ENCODE measurements at places on chromosomes 7 and 10. TPM values are rescaled to one million over a fixed set of nuclear protein-coding genes. Genes with fewer than 3 reads are reported as not detected.

DNA sequence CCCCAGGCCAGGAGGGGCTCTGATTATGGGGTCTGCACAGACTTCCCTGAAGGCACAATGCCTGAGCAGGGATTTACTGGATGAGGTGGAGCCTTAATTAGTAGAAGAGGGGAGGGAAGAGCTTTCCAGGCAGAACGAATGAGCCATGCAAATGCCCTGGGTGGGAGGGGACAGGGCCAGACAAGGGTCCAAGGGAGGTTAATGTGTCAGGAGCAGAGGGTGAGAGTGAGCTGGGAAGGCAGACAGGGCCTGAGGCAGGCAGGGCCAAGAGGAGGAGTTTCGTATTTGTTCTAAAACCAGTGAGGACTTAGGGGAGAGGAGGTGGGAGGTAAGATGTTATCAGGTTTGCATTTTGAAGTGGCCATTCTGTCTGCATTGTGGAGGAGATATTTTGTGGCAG lies 65.3 kb downstream of the NPY start:
- no peak for DNase-seq

DNA sequence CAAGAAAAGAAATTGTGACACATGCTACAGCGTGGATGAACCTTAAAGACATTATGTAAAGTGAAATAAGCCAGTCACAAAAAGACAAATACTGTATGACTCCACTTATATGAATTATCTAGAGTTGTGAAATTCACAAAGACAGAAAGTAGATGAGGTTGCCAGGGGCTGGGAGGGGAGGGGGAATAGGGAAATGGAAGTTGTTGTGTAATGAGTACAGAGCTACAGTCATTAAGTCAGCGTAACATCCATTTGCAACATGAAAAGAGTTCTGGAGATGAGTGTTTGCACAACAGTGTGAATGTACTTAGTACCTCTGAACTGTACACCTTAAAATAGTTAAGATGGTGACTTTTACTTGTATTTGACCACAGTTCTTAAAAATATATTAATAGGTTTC lies 112.1 kb upstream of the CDK1 start:
- DNase-seq, result no peak

- DNase-seq, result no peak
Measured at GRCh38 chr10:77289027-77289501, 348.5 kb downstream of the KCNMA1 start.

DNA sequence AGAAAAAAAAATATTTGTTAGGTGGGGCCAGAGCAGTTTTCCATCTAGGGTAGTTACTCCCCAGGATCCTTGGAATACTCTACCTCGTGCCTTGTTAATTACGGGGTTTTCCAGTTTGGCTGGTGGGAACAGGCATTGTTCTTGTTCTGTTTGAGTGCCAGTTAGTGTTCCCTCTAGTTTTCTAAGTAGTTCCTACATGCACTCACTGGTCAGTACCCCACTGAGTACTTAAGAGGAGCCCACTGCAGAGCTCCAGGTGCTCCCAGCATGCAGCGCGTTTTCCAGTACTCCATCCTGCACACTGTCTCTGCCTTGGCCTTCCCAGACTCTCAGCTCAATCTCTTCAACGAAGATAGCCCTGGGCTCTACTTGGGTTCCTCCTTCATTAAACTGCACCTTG lies 58.0 kb downstream of the AHCYL2 start:
- DNase-seq, result no peak

- no peak for DNase-seq
Measured at GRCh38 chr7:51246258-51247245, 70.1 kb downstream of the COBL start.

DNA sequence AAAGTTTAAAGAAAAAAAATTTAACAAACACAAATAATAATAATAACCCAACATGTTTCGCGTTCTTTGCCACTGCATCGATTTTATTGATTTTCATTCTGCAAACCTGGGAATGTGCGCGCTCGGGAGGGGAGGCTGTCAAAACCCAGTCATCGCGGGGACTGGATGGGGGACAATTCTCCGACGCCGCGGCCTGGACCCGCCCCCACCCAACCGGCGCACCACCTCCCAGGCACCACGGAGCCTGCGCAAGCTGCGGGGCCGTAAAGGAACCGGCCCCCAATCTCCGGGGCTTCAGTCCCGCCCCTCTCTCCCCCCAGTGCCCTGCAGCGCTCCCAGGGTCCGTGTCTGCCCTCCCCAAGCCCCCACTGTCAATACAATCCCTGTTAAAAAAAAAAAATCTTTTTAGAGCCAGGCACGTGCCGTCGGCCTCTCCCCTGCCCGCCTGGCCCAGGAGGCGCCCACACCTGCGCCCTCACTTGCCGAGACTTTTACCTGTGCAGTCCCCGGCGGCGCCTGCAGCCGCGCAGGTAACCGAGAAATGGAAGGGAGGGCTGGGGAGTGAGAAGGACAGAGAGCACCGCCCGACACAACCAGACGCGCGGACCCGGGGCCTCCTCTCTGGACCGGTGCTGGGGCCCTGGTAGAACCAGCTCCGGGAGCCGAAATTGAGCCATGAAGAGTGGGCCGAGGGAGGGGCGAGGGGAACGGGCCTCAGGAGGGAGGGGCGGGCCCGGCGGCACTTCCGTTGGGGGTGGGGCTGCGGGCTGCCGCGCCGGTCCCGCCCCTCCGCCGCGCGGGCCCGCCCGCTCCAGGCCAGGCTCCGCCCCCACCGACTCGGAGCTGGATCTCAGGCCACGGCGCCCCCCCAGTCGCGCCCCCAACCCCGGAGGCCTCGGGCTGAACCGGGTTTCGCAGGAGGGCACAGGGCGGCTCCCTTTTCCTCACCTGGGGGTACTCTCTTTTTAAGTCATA lies 7.6 kb upstream of the ZNF503 start:
- DNase-seq, result no peak

- no peak for DNase-seq
Measured at GRCh38 chr10:94038024-94038423, 44.3 kb downstream of the PLCE1 start.

GRCh38 chr7:154696556-154696955 lies 306.4 kb downstream of the PAXIP1 start:
- DNase-seq, result no peak

- no peak for DNase-seq
Measured at GRCh38 chr7:1209097-1209496, 23.6 kb upstream of the UNCX start.

DNA sequence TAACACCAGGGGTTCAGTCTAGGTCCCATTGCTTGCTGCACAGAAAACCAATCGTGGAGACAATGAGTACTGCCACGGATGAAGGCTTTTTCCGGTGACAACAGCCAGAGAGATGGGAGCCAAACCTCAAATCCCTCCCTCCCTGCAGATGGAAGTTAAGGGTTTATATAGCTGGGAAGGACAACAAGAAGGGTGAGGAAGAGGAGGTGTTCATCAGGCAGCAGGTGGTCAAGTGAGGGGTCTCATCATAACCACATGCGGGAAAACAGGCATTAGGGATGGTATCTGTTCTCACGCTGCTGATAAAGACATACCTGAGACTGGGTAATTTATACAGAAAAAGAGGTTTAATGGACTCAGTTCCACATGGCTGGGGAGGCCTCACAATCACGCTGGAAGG lies 91.3 kb downstream of the MKX start:
- DNase-seq, result no peak

- DNase-seq, result no peak
Measured at GRCh38 chr7:16083931-16084330, 337.4 kb downstream of the CRPPA start.

GRCh38 chr7:124366118-124366517 lies 333.3 kb upstream of the TMEM229A start:
- no peak for DNase-seq

DNA sequence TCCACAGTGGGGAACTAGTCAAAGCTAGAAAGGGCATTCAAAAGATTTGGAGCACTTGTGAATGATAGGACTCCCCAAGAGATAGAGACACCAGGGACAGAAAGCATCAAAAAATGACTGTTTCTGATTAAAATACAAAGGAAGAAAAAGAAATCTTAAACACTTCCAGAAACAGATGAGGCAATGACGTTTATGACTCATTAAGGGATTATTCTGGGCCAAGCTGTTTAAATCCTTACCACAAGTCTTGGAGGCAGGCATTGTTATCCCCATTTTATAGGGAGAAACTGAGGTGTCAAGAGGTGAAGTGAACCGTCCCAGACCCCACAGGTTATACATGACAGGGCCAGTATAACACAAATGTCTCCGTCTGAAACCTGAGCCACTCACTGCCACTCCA lies 68.3 kb upstream of the AMPH start:
- no peak for DNase-seq

GRCh38 chr7:2876031-2876731 lies 32.1 kb upstream of the GNA12 start:
- no peak for DNase-seq

DNA sequence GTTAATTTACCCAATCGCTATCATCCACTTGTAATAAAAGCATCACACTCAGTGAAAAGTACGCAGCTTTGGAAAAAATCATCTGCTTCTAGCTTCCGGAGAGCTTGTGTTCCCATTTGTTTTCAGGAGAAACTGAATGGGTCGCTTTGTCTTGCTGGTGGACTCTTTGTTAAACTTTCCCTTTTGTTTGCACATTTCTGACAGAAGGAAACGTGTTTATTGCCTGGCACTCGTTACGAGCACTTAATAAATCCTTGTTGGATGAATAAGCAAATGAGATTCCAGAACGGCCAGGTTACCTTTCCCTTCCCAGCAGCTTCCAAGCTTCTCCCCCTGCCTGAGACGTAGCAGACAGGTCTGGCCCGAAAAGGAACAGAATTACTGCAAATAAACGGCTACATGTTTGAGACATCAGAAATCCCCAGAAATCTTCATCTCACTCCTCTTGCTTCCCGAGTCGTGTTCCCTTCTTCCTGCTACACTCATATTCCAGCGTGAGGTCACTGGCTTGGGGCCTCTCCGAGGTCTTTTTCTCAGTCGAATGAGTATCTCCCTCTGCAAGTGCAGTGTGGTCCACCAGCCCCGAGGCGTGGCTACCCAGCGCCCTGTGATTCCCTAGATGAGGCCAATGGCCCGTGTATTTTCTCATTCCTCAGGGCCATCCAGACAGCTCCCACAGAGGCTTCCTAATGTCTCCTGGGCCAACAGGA lies 167.2 kb downstream of the FRMD4A start:
- DNase-seq, result no peak

- no peak for DNase-seq
Measured at GRCh38 chr10:97347317-97347716, 12.8 kb upstream of the FRAT2 start.

DNA sequence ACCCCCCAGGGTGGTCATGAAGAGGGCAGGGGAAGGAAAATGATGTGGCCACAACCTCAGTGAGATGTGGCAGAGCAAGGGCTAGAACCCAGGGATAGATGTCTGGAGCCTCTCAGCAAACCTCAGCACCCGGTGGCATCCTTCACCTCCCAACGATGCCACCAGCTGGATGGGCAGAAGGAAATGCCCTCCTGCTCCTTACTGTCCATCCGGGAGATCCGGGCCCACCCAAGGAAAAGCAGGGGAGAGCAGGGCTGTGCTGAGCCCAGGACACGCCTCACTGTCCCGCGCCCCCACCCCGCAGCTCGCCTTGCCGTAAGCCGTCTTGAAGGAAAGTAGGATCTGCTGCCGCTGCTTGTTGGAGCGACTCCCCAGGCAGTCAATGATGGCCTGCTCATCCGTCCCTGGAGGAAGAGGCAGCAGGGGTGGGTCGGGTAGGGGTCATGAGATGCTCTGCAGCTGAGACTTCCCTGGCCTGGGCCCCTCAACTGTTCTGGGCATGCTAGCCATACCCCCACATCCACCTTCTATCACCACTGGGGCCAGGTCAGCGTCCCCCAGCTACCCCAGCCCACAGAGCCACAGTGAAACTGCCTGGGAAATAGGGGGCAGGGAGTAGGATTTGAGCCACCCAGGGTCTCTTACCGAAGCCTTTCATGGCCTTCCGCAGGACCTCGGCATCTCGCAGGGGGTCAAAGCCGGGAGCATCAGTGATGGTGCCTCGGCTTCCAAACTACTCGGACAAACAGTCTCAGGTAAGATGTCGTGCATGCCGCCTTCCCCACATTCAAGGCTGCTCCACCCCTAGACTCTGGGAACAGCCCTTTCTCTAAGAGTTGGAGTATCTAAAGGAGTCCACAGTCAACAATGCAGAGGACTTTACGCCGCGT lies 34.3 kb downstream of the PLAC9 start:
- no peak for DNase-seq

SORBS1 gene
- polyA plus RNA-seq, result 31.0 TPM

RSPH10B2 gene
- not detected for polyA plus RNA-seq

SRI gene
- polyA plus RNA-seq, result 164 TPM

SLC13A4 gene
- 1.8 TPM for polyA plus RNA-seq

FAM25A gene
- polyA plus RNA-seq, result not detected

GPR37 gene
- 1.7 TPM for polyA plus RNA-seq

HSPA12A gene
- 49.4 TPM for polyA plus RNA-seq
